ENCODE measurements at places on chromosomes 5 and 9.

GRCh38 chr9:138021251-138022056 lies 143.9 kb downstream of the CACNA1B start:
- DNase-seq = no peak

DNA sequence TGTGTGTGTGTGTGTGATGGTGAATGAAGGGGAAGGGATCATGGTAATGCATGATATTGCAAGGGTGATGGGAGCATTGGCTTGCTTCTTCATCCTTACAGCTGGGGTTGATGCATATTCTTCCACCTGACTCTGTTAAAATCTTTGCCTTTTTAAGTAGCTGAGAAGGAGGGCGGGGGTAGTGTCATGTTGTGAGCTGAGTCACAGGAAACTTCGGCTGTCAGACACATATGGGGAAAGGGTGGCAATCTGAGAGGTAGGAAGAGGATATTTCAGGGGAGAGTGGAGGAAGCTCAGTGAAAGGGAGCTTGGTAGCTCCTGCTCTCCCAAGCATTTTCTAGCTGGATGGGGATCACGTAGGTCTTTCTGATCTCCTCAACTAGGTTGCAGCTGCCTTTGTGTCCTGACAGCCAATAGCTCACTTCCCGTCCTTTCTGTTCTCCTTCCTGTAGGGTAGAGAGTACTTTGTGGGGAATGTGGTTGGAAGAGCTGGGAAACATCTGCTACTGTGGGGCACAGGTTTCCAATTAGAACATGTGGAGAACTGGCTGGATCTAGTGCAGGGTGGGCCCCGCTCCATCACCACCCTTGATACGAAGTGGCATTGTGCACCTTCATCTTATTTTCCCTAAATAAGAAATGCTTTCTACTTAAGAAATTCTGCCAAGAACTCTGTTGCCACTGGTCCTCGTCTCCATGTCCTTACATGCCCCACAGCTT lies 18.1 kb upstream of the CLK4 start:
- DNase-seq = no peak

GRCh38 chr5:125228363-125229070 lies 482.1 kb upstream of the ZNF608 start:
- no peak for DNase-seq

- DNase-seq = no peak
These were observed 65.1 kb downstream of the NREP start for GRCh38 chr5:111691914-111692313.

DNA sequence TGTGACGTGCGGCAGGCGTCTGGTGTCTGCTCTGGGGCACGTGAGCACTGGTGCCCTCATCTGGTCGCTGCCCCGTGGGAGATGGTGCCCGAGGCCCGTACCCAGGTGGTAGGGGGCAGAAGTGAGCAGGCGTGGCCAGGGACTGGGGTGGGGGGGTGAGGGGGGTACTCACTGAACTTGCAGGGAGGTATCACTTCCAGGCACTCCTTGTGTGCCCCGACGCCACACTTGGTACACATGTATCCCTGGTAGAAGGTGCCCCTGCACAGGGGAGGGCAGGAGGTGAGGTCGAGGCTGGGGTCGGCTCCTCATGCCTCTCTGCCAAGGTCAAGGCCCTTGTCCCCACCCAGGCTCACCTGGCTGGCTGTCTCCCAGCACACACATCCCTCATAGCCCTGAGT lies 45.2 kb upstream of the SARDH start:
- DNase-seq = no peak

GRCh38 chr5:73892806-73893205 lies 266.8 kb downstream of the ARHGEF28 start:
- no peak for DNase-seq

DNA sequence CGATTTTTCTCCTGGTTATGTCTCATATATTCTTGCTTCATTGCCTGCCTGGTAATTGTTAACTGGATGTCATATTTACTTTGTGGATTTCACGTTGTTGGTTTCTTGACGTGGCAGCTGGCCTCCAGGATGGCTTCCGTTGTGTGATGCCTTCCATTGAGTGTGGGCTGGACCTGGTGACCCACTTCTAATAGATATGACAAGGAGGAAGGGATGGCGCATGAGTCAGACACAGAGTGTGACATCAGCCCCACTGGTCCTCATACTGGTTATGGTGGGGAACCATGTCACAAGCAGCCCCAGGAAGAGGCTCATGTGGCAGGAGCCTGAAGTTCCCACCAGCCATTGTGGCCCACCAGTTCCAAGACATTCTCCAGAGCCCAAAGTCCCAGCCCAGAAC lies 6.4 kb upstream of the PAEP start:
- DNase-seq = no peak

GRCh38 chr9:118281772-118282171 lies 577.6 kb downstream of the TLR4 start:
- DNase-seq = peak; percentile 90

- DNase-seq = no peak
These were observed 1797.8 kb upstream of the WWC1 start for GRCh38 chr5:166493612-166494011.

DNA sequence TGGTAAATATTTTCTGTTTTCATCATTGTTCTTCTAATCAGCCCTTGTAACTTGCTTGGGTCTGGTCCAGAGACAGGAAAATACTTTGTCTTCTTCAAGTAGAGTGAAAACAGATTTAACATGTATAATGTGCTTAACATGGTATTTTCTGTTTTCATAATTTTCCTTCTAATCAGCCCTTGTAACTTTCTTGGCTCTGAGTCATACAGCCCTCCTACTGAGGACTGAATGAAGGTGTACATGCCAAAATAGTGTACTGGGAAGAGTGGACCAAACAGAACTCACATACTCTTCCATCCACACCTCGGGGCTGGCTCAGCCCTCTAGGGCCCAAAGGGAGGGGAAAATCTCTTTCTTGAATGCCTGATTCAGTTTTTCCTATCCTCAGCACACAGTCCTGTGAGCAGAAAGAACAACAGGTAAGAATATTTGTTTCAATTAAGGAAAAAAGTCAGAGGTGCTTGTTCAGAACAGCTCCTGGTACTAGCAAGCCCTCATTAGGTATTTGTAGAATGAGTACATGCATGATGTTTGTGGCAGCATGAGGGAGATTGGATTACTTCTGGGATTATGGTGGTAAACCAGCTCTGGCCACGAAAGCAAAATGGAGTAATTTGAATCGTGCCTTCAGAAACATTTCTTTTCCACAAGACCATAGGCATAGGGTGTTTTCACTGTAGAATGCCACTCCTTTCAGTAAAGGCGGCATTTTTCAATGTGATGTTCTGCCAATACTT lies 24.2 kb upstream of the MACIR start:
- no peak for DNase-seq

- no peak for DNase-seq
These were observed 653.4 kb downstream of the ANXA1 start for GRCh38 chr9:73805111-73805510.

DNA sequence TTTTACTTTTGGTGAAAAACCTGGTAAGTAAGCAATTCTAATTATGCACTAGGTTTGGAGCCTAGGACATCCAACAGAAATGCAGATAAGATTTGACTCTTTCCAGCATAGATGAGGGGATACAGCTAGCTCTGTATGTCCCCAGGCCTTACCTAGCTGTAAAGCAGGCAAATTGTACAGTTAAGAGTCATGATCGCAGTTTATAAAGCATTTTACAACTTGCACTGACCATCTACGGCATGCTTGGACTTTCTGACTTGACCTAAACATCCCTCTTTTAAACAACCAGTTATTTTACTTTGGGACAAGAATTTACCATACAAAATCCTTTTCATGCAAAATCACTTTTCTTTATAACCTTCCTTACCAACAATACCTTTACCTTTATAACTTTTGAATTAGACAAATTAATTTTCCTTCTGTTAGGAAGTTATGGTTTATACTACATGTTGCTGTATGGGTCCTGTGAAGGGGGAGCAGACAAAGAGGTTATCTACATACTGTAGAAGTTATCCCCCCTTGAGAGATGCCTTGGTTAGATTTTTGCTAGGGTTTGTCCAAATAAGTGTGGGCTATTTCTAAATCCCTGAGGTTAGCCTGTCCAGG lies 36.8 kb downstream of the FGD3 start:
- DNase-seq = no peak

GRCh38 chr9:100100146-100100667 lies 1.2 kb downstream of the INVS start:
- no peak for DNase-seq

DNA sequence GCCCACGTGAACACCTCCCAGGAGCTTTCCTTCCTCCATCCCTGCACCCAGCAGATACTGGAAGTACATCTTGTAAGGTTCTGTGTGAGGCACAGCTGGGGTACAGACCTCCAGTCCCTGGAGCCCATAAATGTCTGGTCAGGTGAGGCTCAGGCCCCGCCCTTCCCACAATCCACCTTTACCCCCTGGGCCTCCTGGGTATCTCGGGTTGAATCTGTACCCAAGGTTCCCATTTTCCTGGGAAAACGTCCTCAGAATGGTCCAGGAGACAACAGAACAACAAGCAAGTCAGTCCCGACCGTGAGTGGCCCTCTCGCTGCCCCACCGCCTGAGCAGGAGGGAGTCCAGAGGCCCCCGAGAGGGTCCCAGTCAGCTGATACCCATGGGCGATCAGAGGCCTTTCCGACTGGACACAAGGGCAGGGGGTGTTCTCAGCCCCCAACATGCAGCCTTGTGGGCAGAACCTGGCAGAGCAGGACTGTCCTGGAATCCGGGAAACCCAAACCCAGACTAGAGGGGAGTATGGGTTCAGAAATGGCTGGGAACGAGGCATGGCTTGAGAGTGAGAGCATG lies 4.3 kb downstream of the SPATA31E1 start:
- DNase-seq = no peak

DNA sequence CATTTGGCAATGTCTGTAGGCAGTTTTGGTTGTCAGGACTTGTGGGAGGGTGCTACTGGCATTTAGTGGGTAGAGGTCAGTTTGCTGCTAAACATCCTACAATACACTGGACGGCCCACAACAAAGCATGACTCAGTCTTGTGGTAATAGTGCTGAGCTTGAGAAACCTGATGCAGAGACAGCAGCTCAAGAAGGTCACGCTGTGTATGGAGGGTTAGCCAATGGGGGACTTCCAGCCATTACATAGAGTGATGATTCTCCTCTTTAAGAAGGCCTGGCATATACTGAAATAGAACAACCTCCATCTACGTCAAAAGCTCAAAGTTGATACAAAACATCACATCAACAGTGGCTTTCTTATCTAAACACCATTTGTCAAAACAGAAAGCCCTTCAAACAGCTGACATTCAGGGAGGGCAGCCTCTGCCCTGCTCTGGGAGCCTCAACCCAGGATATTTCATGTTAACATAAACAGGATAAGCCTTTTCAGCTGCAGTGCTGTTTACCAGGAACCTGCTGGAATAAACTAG lies 143.0 kb downstream of the GPBP1 start:
- DNase-seq = no peak

DNA sequence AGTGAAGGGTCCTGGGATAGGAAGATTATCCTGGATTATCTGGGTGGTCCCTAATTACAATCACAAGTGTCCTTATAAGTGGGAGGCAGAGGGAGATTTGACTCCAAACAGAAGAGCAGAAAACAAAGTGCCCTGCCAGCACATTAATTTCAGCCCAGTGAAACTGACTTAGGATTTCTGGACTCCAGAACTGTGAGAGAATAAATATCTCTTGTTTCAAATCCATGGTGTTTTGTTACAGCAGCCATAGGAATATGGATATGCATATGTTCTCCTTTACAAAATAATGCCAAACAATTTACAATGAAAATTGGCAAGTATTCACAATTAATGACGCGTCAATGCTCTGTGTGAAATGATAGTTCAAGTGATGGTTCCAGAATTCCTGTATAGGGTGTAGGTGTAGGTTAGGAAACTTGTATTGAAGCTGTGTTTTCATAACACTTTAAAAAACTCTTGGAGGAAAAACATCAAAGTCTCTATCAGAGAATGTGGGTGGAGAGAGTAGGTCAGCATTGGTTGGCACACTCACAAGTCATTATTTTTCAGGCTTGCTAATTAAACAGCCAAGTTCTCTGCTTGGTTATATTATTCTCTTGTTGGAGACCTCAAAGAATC lies 19.9 kb upstream of the PLPP1 start:
- peak; percentile 18 for DNase-seq

DNA sequence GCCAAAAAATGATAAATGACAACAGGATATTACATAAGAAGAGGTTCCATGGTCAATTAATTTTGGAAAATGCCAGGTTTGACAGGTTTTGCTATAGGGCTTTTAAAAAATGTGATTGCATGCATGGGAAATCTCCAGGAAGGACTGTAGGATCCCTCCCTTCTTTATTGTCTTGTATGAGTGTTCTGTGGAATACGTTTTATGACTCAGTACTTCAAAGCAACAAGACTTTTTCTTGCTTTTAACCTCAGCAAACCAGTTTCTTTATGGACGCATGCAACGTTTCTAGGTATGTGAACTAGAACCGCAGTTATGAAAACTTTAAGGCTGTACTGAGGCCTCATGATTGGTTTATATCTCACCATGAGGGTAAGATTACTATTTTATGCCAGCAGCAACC lies 76.6 kb upstream of the NTRK2 start:
- DNase-seq = no peak

DNA sequence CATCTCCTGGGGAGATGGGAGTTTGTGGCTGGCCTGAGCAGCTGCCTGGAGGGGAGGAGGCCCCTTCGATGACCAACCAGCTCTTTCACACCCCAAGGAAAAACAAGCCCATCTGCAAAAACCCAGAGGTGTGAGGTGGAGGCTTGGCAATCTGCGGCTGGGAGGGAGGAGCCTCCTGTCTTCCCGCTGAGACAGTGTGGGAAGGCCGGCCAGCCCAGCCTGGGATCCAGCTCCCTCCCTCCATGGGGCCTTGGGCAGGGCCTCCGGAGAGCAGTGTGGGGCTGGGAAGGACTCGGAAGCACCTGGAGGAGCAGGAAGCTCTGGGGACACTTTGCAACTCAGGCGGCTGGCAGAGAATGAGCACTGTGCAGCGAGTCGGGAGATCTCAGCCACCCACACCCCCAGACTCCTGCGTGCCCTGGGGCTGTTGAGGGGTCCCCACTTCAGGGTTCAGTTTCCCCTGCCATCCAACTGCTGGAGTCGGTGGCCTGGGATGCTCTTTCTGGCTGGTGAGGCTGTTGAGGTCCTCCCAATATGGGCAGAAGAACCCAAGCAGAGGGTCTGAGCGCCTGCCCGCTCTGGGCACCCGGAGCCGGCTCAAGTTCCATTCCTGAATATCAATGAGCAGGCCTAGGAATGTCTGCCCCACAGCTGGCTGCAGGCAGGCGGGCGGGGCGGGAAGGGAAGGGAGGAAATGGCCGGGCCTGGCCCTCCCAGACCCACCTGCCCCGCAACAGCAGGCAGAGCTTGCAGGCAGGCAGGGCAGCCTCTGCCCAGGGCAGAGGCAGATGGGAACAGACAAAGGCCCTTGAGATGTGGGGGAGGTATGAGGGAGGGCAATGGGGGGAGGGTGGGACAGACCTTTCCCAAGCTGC lies 101.1 kb downstream of the FGF18 start:
- no peak for DNase-seq

All from NCI-H1694 (cell line).